Osteoblast (primary cell): ENCODE measurements at places on chromosomes 6 and 20.

GRCh38 chr6:110934381-110934898 is 24.1 kb upstream of the GTF3C6 start:
- no peak for DNase-seq

DNA sequence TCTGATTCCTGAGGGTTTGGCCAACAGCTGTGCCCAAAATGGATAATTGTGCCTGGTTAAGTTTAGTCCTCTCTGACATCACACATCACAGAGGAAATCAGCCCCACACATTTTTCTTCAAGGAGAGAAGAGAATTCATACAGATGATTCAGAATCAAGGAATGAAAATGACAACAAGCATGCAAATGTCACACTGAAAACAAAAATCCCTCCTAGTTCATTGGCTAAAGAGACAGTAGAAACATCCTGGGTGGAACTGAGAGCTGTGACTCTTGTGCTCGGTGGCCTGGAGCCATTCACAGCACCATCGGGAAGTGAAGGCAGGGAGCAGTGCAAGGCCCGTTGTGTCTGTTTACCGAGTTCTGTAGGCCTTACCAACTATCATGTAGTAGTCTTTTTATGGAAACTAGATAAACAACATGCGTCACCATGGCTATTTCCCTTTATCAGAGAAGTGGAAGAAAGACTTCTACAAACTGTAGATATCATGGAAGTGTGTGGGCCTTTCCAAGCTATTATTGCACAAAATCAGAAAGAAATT is 81.7 kb upstream of the TENT5A start:
- DNase-seq: no peak

DNA sequence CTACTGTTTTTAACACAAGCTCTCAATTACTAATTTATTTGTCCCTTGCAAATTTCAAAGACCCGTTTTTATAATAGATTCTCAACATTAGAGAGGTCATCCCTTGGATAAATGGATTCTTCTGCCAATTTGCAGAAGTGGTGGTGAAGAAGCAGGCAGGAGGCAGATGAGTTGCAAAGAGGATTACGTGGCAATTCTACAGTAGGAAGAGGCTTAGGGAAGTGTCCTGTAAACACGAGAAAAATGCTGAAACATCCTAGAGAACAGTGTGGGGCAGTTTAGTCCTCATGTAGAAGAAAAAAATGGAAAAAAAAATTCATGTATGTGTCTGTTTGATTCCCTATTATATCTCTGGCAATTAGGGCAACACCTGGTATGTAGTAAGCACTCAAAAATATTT is 87.6 kb downstream of the BMP2 start:
- no peak for DNase-seq

DNA sequence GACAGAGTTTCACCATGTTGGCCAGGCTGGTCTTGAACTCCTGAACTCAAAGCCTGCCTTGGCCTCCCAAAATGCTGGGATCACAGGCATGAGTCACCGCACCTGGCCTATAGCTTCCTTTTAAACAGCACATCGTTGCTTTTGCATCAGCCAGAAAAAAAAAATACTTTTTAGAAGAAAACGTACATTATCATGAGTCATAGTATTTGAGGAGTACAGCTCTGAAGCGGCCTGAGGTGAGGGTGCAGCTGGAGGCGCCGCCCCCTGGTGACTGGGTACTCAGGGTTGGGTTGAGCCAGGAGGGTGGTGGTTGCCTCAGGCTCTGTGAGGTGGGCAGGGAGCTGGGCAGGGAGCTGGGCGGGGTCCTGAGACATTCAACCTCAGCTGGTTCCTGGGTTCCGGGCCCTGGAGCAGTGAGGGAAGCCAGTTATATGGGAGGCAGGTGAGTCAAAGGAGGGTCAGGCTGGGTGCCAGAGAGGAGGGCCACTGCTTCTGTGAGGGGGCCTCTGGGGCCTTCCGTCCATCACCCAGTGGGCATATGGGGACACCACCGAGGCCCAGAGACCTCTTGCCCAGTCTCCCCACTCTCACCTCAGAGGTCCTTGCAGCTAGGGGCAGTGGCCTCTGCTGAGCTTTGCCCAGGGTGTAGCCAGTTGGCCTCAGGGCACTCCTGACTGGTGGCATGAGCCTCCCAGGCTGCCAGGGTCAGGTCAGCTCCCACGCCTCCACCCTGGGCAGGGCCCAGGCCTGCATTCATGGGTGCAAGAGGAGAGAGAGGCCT is 11.7 kb upstream of the ID1 start:
- DNase-seq: peak; percentile 93

- DNase-seq: no peak
Observed at GRCh38 chr20:2125474-2126112, 24.0 kb downstream of the STK35 start.

DNA sequence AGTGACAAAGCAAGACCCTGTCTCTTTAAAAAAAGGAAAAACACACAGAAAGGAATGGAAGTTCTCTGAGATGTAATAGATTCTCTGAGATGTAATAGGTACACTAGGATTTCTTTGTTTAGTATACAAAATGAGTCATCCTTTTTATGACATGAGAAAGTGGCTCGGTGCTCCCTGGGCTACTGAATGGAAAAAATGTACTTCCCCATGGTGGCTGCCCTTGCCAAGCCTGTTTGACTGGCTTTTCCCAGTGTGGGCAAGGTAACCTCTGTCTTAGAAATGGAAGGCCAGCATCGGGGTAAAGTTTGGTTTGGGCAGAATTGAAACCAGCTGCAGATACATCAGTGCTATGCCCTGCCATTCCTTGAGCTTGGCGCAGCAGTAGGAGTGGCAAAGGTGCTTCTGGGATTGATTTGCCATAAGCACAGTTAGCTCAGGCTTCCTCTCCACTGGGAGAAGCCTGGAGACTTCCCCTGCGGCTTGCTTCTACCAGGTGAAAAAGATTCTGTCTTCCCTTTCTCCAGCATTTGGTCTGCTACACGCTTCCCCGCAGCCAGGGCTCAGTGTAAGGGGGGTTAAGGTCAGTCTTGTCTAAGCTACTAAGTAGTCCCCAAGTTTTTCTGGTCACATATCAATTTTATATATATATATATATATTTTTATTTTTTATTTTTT is 24.5 kb downstream of the ARFGEF2 start:
- no peak for DNase-seq

DNA sequence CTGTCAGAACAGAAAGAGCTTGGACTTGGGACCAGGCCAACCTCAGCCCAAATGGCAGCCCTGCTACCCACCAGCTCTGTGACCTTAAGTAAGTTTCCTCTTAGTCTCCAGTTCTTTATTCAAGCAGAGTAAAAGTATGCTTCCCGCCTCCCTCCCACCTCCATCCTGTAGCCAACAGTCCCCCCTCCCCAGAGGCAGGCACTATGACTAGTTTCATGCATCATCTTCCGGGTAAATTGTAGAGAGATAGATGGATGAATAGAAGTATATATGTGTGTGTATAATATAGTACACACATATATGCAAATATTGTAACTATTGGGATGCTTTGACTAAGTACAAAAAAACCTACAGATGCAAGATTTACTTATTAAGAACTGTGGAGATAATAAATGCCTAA is 39.5 kb upstream of the B4GALT5 start:
- no peak for DNase-seq

GRCh38 chr6:2970753-2971419 is 481 bp downstream of the SERPINB6 start:
- peak; percentile 93 for DNase-seq

DNA sequence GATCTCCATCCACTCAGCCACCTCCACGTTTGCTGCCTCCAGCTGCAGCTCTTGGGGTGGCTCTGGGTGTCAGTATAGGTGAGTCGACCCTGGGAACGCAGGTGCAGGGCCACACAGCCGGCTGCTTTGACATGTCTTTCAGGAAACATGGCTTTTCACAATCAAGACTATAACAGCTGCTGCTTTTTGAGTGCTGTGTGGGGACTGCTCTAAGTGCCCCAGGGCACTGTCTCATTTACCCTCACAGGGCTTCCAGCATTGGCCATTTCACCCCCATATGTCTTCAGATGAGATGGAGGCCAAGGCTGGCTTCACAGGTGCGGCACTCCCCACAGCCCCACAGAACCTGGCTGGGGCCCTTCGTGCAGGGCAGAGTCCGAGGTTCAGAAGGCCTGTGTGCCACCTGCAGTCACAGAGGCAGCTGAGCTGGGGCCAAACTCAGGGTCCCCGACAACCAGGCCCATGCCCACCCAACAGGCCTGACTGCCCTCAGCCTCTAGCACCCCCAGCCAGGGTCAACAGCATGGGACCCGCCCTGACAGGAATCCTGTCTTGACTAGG is 14.9 kb upstream of the CST7 start:
- DNase-seq: no peak

DNA sequence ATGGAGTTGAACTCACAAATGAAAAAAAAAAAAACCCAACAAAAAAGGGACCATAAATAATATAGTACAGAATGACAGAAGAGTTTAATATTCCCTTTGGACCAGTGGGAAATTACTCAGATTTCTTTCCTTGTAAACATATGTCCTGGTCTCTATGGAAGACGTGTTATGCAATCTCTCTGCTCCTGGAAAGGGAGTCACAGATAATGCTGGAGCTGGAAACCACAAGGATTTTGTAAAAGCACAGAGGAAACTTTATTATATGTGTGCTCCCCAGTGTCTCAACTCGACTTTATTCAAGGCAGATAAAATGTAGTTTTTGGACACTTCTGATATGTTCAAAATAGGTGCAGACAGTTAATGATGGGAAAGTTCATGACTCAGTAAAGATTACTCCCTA is 88.1 kb upstream of the ZFP64 start:
- DNase-seq: no peak

DNA sequence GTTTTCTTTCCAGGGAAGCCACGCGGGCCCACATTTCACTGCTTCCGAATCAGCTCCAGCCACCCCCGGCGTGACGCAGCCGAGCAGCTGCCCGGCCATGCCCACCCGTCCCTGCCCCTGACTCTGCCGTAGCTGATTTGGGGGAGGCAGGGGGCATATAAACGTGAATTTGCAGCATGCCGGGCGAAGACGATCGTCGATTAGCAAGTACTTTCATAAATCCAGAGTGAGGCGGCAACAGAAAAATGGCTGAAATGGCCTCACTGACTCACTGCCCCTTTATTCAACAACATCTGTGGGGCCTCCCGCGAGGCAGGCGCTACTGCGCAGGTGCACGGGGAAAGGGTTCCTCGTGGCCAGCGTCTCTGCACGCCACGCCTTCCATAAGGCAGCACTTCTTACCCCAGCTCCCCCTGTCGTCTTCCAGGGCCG is 118.0 kb downstream of the DLL1 start:
- DNase-seq: peak; percentile 23

- no peak for DNase-seq
Observed at GRCh38 chr6:50062051-50062450, 12.3 kb upstream of the DEFB112 start.

- no peak for DNase-seq
Observed at GRCh38 chr20:57749869-57750268, 40.1 kb upstream of the PMEPA1 start.

GRCh38 chr20:45426320-45427016 is 10.5 kb downstream of the PIGT start:
- no peak for DNase-seq

DNA sequence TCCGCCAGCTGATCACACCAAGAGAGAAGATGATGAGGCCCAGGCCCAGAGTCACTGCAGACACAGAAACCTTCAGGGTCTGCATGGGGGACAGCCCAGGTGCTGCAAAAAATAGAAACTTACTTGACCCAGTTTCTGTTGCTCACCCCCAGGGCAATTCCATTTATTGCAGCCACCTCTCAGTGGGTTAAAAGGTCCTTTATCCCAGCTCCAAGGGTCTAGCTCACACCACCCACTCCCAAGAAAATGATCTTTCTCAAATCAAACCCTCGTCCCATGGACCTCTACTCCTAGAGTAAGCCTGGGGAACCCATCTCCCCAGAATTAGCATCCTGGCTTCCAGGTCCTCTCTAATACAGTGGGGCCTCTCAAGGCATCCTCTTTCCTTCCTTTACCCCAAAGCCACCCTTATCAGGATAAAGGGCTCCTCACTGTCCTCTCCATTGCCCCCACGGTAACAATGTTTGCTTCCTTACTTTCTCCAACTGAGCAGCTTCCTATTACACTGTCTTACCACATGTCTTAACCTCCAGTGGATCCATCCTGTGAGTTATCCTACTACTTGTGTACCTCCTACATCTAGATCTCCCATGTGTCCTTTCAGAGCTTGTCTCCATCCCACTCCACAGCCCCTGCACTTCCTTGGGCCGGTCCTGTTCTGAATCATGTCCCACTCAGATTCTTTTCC is 5.1 kb downstream of the HLA-DMB start:
- no peak for DNase-seq

DNA sequence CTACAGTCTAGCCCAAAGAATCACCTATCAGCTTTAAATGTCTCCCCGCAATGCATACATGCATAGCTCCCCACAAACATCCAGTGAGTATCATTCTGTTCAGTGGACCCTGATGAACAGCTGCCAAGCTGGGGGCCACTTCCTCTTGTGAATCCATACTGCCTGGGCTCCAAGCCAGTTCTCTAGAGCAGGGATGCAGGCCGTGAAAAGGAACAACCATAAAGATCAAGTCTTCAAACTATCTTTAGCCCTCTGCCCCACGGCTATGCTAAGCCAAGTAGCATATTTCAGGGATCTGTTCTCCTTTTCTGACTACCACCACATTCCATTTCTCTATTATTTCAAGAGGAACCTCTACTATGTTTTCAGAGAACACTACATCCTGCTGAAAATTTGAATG is 191.7 kb upstream of the BTBD3 start:
- no peak for DNase-seq

DNA sequence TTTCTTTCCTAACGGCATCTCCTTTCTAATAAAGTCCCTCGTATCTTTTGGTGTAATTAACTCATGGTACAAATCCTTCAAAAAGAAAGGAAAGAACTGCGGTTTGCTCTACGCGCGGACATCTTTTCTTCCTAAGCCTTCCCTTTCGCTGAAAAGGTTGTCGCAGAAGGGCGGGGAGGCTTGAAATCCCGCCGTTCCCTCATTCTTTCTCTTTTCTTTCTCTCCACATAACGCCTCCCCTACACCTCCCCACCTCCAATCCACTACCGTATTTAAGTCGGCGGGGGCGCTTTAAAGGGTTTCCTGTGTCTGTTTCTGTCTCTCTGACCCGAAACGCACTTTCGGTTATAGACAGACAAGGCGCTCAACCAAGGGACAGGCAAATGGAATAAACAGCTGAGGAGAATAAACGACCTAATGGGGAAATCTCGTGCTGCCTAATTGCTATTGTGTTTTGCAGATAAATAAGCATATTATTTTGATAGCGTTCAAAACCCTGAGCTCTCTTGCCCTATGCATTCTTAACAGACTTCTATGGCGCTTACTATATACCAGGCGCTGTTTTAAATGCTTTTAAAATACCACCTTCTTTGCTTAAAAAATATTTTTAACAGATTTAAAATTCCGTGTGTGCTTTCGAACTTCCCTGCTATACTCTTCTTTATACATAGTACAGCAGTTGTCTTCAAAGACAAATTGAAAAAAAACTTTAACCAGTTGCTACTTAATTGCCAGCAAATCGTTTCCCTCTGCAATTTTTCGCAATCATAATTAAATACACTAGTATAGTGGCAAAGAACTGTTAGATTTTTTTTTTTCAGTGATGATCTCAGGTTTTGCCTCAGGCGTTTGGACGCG is 2.5 kb upstream of the HEY2 start:
- no peak for DNase-seq

- peak; percentile 18 for DNase-seq
Observed at GRCh38 chr20:23744817-23745216, 5.9 kb downstream of the CST1 start.
